ENCODE measurements at places on chromosomes 3 and 15.

- no peak for DNase-seq
These were observed 334.1 kb downstream of the GABRB3 start for GRCh38 chr15:26438718-26439117.

DNA sequence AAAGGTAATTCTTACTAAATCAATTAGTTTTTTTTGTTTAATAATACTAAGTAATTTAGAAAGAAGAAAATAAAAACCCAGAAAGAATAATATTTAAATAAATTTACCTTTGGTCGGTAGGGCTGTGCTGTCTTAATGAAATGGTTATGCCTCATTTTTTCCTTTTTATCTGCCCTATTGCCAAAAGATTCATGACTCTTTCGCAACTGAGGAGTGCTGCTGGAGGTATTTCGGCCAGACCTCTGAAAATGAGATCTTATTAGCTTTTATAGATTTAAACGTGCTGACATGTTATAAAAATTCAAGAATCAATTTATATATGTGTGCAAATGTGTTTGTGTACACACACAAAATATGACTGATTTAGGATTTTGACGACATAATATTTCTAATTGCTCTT, 67.1 kb upstream of the USP50 start:
- DNase-seq, result no peak

DNA sequence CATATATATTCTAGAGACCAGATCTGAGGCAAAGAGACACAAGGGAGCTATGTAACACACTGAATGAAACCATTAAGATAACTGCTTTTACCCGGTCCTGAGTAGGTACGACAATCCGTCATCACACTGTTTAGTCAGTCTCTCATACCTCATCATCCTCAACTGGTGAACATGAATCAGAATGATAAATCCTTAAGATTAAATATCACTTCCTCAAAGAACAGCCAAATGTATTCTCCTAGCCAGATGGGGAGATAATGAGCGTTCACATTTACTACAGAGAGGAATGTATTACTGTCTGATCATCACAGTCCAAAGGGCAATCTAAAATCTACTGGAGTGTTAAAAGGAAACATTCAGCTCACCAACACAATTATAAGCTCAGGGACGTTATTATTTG, 319.4 kb upstream of the STAC start:
- DNase-seq, result no peak

DNA sequence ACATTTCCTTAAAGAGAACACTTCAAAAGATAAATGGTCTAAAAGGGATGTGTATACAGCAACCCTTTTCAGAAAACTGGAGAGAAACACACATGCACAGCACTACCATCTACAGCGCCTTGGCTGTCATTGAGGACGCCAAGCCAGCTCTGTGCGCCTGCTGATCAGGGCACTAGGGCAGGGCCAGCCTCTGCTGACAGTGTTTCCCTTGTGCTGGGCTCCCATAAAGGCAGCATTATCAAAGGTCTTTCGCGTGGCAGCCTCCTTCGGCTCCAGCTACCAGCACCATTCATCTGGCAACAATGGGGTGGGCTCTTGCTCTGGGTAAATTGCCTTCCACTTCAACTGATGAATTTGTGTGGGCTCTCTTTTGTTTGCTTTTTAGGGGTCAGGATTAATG, 53.4 kb downstream of the LDHAL6B start:
- no peak for DNase-seq

DNA sequence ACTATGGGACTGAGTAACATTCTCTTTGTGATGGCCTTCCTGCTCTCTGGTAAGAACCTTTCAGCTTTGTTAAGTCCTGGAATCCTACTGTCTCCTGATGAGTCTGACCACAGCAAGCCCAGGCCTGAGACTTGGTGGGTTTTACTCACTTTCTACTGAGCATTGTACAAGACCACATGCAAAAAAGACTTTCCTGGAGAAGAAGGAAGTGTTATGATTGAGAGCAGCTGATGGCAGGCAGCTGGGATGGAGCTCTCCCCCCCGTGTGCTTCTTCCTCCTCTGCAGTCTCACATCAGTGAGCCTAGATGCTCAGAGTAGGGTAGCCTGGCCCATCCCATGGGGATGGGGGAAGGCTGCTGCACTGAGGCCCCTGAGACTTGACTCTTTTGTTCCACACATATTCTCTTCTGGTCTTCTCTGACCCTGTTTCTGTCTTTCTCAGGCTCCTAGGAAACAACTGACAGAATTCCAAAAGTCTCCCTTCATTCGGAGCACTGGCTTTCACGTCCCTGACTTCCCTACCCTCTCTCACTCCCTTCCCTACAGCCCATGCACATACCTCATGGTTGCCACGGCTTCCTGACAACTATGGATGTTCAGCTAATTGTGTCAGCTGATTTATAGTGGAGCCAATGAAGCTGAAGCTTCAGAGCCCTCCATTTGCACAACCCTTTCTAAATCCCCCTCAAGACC, 36.6 kb downstream of the CD86 start:
- peak; percentile 51 for DNase-seq

GRCh38 chr3:140610544-140610943, 67.3 kb upstream of the TRIM42 start:
- DNase-seq, result no peak

DNA sequence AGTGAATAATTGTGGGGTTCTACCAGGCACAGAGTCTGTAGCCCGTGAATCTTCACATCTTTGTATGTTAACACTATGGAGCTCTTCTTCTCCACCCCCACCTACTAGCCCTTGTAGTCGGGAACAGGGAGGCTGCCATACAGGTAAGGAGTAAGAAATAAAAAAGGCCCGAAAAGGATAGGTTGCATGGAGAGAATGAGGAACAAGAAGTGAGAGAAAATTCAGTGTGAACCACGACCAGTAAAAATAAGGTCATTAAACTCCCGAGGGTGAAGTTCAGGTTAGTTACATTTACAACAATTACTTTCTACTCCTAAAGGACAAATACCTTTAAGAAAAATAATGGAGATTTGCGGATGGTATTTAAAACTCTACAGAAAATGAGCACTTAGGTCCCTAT, 53.3 kb downstream of the OSBPL10 start:
- DNase-seq, result no peak

DNA sequence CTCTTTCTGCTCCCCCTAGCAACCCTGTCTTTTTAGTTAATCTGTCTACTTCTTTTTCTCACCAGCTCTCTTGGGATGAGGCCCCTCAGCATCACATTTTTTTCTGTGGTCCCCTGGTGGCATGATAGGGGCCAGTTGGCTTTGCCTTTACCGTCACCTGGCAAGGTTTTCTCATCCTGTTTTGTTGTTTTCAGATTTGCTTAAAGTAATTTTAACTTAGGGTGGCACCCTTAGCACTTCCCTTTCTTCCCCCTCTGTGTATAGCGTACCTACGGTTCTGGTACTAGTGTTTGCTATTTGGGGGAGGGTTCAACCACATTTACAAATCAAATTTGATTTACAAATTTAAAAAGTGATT, 35.6 kb downstream of the PDCD6IP start:
- no peak for DNase-seq

GRCh38 chr15:85044251-85044853, 62.7 kb downstream of the PDE8A start:
- DNase-seq, result peak; percentile 77
